Activated T-cell treated with anti-CD3 and anti-CD28 coated beads for 1 hour (primary cell): ENCODE measurements at places on chromosomes 16 and 17.

DNA sequence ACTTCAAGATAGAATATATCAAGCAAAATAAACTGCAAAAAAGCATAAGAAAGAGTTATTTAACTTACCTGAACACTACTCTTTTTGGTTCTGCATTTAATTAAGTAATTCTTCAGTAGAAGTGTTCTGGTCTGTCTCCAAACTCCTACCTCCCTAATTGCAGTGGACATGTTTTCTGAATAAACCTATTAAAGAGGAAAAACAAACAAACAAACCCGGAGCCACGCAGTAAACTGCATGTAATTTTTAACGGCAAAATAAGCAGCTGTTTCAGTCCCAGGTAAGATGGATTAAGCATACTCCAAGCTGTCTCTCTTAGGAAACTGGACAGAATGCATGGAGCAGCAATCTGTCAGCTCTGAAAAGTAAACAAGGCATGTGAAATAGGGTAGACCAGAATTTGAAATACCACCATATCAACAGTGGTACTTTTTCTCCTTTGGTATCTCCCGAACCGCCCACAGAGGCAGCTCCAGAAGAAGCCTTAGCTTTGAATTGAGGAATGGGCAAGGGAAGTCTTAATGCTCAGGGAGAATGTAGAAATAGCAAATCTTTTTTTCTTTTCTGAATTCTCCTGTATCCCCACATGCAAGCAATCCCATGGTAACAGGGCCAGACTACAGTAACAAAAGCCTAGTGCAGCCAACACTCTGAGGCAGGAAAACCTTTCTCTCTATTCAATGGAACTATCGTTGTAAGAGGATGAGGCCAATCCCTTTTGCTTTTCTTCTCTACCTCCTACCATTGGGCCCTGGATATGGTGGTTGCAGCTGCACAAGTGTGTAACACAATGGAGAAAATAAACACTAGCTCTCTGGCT, 12.5 kb downstream of the ABCA5 start:
- DNase-seq: no peak

- no peak for DNase-seq
Measured at GRCh38 chr16:47018223-47018891, 44.9 kb upstream of the DNAJA2 start.

DNA sequence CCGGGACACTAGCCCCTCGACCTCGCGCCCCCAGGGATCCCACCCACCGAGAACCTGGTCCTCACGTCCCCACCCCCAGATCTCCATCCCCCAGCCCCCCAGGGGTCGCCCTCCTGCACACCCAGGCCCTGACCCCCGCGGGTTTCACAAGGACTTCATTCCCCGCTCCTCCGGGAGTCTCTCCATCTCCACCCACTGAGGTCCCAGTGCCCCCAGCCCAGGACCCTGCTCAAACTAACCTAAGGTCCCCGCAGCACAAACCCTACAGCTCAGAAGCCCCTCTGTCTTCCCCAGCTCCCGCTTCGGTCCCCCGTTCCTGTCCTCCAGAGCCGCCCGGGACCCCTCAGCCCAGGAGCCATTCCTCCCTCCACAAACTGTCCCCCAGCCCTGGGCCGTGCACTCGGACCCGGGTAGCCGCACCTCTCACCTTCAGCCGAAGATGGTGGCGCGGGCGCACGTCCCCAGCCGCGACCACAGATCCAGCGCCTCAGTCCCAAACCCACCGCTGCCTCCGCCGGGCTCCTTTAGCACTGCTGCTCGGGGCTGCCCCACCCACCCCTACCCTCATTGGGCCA, at the start of gene MYH10:
Gene MYH10 (minus strand): TSS at position 499 of the 575 bp plus-strand sequence. CDS start 7,479 bp downstream, outside the sequence.
- DNase-seq: no peak

- no peak for DNase-seq
Measured at GRCh38 chr16:87516361-87516760, 23.5 kb upstream of the ZCCHC14 start.

GRCh38 chr16:17457997-17458396, 12.8 kb downstream of the XYLT1 start:
- no peak for DNase-seq

GRCh38 chr17:63762161-63763078, 11.0 kb downstream of the CCDC47 start:
- DNase-seq: no peak

GRCh38 chr17:68315930-68316329, 24.6 kb downstream of the ARSG start:
- DNase-seq: no peak
